ENCODE measurements at places on chromosomes 3 and 15. TPM values are rescaled to one million over a fixed set of nuclear protein-coding genes. Genes with fewer than 3 reads are reported as not detected.

Gene CD200
- 54.1 TPM for total RNA-seq

Gene EFHB
- 0.46 TPM for total RNA-seq

Gene SLC24A5
- not detected for total RNA-seq

Gene SSUH2
- 0.94 TPM for total RNA-seq

Gene ALPK3
- 23.0 TPM for total RNA-seq

Gene HIGD2B
- not detected for total RNA-seq

Gene ZPLD1
- total RNA-seq: not detected

Gene ERICH6
- total RNA-seq: not detected

Gene AADACL2
- total RNA-seq: not detected

- DNase-seq: no peak
Observed at GRCh38 chr3:185164428-185165217, 11.8 kb upstream of the C3orf70 start.

GRCh38 chr3:159008401-159008800 lies 206.5 kb downstream of the MFSD1 start:
- DNase-seq: no peak

GRCh38 chr15:31609258-31609681 lies 282.6 kb downstream of the KLF13 start:
- DNase-seq: no peak

- DNase-seq: no peak
Observed at GRCh38 chr15:44183363-44183762, 11.7 kb downstream of the FRMD5 start.

DNA sequence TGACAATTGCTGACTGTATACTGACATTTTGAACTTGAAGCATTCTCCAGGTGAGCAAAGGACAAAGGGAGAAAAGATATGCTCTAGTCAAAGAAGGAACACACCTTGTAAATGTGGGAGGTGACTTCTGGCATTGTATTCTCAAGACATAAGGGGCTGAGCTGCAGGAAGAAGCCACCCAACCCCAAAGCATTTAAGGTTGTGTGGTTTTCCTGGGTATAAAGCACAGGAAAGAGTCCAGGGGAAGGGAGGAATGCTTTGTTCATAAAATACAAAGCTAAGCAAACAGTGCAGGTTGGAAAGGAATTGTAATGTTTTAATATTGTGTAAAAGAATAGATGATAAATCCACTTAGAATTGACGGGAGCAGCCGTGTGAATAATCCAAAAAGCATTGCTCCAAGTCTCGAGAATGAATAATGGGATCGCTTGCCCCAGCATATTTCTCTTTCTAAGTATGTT lies 102.4 kb upstream of the LRIG1 start:
- no peak for DNase-seq

DNA sequence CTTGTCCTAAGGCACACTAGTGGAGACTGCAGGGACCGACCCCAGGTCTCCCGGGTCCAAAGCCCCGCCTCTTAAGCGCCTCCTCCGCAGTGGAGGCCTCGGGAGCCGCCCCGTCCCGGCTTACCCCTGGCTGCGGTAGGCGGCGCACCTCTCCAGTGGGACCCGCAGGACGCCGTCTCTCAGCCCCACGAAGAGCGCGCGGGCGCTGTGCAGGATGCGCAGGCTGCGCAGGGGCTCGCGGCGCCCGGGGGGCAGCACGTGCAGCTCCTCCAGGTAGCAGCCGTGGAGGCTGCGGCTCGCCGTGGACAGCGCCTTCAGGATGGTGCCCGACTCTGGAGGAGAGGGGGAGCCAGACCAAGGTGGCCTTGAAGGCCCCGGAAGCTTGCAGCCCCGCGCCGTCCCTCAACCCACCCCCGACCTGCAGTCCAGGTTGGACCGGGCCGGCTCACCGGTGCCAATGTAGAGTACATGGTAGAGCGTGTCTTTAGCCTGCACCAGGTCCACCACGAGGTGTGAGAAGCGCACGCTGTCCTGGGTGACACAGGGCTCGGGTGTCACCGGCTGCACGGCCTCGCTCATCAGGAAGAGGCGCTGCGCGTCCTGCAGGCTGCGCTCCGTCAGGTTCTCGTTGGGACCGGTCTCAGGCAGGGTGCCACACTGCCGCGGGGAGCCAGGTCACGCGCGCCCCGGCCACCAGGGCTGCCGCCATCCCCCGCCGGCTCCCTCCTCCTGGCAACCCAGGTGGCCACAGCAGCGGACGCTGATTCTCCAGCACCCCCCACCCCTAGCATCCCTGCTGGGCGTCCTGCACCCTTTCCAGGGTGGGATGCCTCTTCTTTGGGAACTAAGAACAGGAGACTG lies 105.5 kb downstream of the SEMA5B start:
- DNase-seq: peak; percentile 76

GRCh38 chr15:61828860-61829513 lies 231.3 kb downstream of the VPS13C start:
- DNase-seq: no peak

- DNase-seq: no peak
Observed at GRCh38 chr15:90400005-90400758, 12.1 kb downstream of the IQGAP1 start.

DNA sequence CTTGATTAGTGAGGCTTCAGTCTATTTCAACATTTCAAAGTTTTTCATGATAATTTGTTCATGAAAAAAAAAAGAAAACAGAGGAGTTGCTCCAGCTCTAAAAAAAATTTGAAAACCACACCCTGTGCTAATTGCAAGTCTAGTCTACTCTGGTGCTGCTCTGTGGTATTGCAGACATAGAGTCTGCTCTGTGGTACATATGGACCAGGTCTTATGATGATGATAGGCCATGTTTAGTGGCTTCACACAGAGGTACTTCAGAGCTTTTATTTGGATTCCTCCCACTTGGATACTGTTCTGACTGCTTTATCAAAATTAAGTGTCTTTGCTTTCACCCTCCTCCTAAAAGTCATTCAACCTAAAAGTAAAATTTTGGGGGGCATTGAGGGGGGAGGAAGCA lies 160.8 kb downstream of the ALCAM start:
- no peak for DNase-seq

- no peak for DNase-seq
Observed at GRCh38 chr15:48974882-48975281, 11.2 kb upstream of the SHC4 start.

DNA sequence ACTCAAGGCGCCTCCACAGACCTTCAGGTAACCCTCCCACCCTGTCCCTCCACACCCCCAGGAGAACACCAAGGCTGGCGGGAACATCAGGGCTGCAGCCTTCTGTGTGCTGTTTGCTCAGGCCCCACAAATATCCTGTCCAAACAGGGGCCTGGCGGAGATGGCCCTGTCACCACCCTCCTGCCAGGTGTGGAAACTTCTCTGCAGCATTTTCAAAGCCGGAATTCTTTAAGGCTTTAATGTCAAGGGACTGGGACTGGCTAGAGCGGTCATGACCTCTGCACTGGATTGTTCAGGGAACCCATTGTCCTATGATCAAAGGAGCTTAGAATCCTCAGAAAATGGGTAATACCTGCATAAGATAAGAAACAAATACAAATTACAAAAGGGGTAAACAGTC lies 46.6 kb downstream of the FBLN2 start:
- DNase-seq: peak; percentile 10

GRCh38 chr3:22372292-22373062 lies 621.5 kb upstream of the ZNF385D start:
- DNase-seq: peak; percentile 70

DNA sequence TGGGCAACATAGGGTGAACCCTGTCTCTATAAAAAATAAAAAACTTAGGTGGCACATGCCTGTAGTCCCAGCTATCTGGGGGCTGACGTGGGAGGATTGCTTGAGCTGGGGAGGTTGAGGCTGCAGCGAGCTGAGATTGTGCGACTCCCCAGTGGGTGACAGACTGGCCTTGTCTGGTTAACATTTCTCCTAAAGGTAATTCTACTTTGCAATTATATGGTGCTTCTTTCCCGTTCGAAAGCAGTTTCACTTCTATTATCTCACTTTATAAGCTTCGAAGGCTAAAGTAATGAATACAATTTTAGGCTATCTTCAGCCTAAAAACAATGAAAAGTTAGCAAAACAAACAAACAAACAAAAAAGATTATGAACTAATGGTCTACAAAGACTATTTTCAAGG lies 35.3 kb downstream of the COMMD2 start:
- DNase-seq: no peak

- no peak for DNase-seq
Observed at GRCh38 chr3:106882297-106882696, 494.9 kb upstream of the CCDC54 start.

DNA sequence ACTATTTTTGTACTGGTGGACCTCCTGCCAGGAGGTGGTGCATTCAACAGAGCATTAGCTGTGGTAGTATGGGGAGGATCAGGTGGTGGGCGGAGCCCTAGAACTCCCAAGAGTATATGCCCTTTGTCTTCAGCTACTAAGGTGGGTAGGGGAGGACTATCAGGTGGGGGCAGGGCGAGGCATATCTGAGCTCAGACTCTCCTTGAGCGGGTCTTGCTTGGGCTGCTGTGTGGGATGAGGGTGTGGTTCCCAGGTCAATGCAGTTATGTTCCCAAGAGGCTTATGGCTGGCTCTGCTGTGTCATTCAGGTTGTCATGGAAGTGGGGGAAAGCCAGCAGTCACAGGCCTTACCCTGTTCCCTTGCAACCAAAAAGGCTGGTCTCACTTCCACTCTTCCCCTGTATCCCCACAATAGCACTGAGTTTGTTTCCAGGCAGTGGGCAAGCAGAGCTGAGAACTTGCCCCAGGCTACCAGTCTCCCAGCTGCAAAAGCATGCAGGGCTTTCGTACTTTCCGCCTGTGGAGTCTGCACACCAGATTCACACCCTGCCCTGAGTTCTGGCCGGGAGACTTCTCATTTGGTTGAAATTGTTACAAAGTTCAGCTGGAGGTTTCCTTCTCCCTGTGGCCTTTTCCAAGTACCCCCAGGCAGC lies 93.7 kb upstream of the DPPA4 start:
- DNase-seq: no peak

DNA sequence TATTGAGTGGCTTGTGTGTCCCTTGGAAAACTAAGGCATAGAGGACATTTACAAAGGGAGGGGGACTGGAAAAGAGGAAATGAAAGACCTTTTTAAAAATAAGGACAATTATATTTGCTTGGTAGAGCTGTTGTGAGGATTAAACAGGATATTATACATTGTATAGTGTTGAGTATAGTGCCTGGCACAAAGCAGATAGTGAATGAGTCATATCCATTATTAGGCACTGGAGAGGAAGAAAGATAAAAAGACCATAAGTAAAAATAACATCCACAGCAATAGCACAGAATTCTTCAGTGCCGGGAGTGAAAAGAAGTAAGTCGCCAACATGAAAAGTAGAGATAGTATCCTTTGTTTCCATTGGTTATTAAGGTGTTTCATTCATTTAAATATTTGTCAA lies 623.3 kb downstream of the PDCD6IP start:
- DNase-seq: no peak

GRCh38 chr3:66778777-66779176 lies 219.3 kb upstream of the KBTBD8 start:
- no peak for DNase-seq

DNA sequence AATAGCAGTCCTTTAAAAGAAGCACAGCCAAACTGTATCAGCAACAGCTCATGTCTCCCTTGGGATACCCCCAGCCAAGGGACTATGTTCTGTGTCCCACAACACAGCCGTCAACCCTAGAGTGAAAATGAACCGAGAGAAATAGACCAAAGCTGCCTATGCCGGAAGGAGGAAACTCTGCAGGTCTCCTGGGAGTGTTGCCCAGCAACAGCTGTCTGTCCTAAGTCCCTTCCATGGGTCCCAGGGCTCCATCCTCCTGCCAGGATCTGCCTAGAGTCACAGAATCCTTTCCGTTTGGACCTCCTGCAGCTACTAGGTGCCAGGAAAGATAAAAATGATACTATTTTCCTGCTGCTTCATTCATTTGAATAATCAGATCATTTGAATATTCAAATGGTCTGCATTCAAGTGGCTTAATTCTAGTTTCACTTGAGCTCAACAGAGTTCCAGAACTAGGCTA lies 53.1 kb downstream of the TRANK1 start:
- no peak for DNase-seq

- no peak for DNase-seq
Observed at GRCh38 chr3:16122661-16123060, 51.8 kb upstream of the GALNT15 start.

- no peak for DNase-seq
Observed at GRCh38 chr3:173301647-173302046, 95.9 kb upstream of the NLGN1 start.
